Myocyte (in vitro differentiated cells): ENCODE measurements at places on chromosomes 12 and 14. TPM values are rescaled to one million over a fixed set of nuclear protein-coding genes. Genes with fewer than 3 reads are reported as not detected.

The AKAP6 gene
- 64.9 and 130 TPM in 2 replicates for total RNA-seq

The DIO2 gene
- total RNA-seq: 5.0 and 30.7 TPM in 2 replicates

The GUCY2C gene
- total RNA-seq: not detected in 2 replicates

DNA sequence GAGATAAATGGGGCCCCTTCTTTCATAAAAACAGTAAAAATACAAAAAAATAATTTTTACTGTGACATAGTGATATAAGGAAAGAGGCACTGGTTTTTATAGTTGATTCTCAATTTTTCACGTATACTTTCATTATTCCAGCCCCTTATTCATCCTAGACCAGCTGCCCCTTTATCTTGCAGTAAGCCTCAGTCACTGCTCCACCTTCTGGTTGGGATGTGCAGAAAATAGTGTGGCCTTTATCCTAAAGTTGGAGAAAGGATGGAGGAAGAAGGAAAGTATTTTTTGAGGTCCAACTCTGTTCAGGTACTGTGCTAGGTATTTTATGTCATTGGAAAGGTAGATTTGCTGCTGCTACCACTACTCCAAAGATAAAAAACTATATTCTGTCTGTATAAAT is 172.7 kb downstream of the ANO6 start:
- DNase-seq: peak; percentile 57

DNA sequence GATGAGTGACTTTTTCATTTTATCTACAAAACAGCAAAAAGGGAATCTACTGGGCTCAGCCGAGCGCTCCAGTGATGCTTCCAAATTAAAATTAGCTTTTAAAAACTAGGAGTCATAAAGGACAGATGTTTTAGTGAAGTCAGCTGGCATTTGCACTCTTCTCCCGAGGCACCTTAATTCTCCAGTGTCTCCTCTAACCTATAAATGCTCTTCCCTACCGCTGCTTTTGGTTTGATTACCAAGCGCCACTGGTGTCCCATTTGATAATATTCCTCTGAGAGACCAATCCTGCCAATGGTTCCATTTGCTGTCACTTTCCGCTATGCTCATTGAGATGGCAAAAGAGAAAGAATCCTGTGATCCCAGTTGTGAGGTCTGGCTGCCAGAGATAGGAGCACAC is 29.3 kb upstream of the PIWIL1 start:
- no peak for DNase-seq

DNA sequence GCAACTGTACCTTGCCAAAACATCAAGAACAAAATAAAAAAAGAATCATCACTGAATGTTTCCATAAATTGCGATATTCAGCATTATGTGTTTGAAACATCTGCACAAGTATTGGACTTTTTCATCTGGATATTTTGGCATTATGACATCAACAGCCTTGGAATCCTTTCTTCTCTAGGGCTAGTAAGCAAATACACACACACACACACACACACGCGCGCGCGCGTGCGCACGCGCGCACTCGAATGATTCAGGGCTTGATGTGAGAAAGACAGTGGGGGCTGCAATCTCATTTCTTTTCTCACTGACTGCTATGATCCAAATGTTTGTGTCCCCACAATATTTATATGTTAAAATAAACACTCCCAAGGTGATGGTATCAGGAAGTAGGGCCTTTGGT is 90.0 kb upstream of the SLC38A4 start:
- peak; percentile 95 for DNase-seq

DNA sequence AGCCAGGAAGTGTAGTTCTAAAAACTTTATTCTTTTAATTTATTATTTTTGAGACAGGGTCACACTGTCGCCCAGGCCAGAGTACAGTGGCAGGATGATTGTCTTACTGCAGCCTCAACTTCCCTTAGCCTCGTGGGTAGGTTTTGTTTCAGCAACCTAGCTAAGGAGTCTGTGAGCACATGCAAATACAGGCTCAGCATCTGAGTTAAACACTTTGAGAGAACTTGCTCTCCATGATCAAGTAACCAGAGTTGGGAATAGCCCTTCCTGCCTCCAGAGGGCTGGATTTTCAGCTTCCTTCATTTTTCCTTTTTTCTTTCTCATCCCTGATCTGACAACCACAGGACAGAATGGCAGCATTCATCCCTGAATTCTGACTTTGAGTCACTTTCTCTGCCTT is 871.3 kb downstream of the GALC start:
- DNase-seq: no peak
